ENCODE measurements at places on chromosomes 1 and 21.
A peak's percentile ranks its signal among the peaks of the same experiment; 100 is the strongest.

DNA sequence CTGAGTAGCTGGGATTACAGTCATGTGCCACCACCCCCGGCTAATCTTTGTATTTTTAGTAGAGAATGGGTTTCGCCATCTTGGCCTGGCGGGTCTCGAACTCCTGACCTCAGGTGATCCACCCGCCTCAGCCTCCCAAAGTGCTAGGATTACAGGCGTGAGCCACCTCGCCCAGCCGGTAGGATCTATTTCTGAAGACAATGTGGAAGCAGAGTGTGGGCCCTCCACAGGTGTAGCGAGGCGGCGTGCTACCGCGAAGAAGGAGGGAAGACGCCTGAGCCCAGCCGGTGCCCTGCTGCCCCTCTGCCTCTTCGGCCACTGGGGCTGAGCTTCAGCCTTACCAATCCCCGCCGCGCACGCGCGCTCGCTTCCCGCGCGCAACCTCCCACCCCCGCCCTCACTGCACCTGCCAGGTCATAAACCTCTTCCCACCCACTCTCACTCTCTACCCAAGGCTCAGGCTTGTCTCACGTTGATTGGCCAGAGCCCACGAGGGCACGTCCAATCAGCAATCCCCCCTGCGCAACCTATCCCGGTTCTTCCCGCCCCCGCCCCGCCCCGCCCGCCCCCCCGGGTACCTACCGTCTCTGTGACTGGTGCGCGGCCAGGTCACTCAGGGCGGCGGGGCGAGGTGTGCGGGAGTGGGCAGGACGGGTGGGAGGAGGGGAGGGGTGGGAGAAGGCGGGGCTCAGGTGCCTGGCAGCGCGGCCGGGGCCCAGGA is 409 bp upstream of the HOOK1 start:
- peak; percentile 94 for DNase-seq

DNA sequence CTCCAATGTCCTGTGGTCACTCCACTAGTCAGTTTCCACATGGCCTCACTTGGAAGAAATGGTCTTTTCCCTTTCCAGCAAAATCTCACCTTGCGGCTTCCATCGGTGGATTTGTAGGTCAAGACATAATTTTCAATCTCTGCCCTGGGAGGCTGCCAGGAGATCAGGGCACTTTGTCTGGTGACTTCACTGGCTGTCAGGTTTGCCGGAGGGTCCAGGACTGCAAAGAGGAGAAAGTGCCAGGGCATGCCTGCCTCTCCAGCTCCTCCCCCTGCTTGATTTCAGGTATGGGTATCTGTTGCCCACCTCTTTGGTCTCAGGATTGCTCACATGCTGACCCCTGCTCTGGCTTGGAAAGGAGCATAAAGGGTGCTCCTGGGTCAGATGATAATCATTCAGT is 162.8 kb upstream of the KIAA0040 start:
- DNase-seq, result no peak

DNA sequence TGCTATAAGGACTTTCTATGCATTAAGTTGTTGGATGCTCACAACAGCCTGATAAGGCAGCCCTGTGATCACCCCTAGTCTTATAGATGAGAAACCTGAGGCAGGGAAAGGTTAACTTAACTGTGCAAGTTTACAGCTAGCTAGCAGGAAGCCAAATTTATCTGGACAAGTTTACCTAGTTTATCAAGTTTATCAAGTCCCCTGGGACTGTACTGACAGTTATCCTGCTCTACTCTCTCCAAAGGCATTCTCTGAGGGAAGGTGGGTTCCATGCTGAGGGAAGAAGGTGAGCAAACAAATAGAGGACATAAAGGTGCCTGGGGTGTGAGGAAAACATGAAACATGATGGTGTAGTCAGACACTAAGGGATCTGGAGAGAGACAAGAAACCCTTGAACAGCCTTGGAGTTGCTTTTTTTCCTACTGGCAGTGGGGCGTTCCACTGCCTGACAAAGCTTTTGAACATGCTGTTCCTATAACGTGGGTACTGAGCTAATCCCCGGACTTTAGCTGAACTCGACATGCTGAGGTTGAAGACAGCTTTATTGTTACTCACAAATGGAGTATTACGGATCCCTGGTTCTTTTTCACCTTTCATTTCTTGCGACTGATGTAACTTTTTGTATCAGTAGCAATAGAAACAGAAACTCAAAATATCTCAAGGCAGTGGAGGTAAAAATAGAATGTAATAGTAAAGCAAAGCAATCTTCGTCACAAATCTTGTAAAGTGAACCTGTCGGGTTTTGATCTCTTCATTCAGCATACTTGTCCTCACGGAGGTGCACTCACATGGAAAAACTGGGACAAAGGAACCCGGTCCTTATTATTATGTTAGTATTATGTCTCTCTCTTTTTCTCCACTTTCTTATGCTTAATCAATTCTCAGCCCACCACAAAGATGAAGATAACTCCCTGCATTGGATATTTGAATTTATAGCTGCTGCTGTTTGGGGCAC is 42.4 kb upstream of the ESRRG start:
- DNase-seq, result no peak

DNA sequence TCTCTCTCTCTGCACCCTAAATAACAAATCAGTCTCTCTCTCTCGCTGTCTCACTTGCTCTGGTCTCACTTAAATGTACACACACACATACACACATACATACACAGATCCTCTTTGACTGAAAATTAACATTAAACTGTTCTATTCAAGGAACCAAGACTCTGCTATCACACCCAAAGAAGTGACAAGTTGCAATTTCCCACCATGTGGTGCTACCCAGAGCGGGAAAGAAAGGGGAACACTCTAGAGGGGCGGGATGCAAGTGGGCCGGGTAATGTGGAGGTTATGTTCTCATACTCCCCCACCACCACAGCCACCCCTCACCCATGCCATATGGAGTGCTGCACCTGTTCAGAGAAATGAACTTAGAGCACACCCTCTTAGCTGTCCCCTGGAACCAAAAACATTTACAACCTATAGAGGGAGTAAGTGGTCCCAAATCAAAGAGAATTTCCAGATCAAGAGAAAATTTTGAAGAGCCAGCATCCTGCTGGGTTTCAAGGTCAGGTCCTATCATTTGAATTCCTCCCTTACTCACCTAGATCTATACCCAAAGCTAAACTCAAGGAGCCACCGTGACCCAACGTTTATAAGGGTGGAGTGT is 319.4 kb downstream of the BRINP2 start:
- no peak for DNase-seq

DNA sequence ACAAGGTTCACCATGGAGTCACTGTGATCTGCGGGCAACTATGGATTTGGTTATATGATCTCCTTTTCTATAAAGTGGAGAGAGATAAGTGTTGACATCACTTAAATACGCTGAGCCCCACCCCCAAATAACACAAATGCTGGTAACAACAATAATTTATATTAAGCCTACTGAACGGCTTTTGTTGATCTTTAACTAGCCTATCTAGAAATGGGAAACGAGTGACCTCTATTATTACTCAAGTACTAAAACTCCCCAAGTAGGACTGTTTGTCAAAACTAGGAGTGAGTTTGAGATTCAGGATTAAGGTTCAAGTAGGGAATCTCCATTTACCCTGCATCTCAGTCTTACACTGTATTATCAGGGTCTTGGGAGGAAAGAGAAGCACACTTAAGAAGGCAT is 52.2 kb downstream of the MAP3K7CL start:
- DNase-seq, result no peak

Data from cortex of kidney (tissue), 1 donor.